ENCODE measurements at places on chromosomes 16 and 17.

DNA sequence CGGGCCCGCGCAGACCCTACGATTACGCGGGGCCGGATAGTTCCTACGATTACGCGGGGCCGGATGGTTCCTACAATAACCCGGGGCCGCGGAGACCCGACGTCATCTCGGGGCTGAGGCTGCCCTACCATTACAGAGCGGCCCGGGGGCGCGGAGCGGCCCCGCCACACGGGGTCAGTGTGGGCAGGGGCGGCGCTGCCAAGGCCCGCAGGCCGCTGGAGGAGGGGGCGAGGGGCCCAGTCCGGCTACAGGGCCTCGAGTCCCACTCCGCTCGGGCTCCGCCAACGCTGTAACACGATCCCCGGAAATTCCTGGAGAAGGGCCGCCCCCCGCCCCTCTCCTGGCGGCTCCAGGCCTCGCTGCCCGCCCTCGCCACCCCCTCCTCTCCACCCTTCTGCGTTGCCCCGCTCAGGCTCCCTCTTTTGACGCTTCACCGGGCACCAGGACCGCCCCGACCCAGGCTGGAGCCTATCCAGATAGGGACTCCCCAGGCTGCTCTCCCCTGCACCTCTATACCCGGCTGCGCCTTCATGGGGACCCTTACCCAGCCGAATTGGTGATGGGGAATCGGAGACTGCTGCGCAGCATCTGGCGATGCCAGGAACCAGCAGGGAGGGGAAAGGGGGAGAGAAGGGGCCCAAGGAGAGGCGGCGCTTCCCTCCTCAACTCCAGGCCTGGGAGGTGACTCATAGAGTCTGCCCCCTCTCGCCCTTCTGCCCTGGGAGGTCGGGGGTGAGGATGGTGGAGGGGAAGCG lies at the start of gene RAB34:
Gene RAB34 (minus strand): TSS at position 291 of the 755 bp plus-strand sequence. CDS start 602 bp downstream, outside the sequence.
- DNase-seq, result no peak

- DNase-seq, result no peak
These were observed 4.5 kb downstream of the BCKDK start for GRCh38 chr16:31112711-31113110.

- no peak for DNase-seq
These were observed 106.7 kb downstream of the FOXL1 start for GRCh38 chr16:86685076-86685475.

DNA sequence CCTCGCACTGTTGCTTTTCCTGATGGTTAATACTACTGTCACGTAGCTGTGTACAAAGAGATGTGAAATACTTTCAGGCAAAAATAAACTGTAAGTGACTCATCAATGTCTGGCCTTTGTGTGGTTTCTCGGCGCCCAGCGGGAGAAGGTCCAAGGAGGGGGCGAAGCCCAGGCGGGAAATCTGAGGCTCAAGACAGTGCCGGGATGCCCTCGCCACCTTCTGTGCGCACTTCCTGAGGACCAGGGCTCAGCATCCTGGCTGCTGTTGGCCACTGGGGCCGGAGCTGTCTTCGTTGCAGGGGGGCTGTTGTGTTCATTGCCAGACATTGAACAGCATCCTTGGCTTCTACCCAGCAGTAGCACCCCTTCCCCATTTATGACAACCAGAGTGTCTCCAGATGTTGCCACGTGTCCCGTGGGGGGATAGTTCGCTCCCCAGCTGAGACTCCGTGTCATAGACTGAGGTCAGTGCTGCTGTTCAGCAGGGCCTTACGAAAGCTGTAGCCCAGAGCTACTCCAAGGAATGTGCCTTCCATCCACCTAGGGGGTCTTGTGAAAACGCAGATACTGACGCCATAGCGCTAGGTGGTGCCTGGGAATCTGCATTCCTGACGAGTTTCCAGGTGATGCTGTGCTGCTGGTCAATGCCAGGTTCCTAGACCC lies 67.3 kb upstream of the PLCG2 start:
- no peak for DNase-seq

DNA sequence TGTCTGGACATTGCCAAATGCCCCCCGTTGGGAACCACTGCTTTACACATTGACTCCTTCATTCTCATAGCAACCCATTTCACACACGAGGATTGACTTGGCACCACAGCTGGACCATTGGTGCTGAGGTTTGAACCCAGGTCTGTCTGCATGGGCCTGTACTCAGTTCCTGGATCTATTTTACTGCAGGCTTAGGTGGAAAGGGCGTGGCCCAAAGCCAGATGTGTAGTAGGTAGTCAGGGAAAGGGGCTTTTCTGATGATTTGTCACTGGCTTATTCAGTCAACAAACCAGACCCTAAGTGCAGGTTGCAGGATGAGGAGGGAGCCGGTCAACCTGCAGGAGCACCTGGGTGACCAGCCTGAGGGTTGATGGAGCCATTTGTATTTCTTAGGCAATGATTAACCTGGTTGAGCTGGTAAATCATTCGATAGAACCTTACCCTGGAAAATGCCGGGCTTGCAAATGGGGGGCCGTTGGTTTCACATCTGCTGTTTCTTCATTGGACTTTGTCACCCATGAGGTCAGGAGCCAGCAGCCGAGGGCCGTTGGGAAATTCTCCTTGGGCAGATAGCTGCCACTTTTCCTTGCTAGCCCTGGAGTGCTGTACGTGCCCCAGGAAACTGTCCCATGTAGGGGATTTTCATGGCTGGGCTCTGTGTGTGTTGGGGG lies 104.4 kb downstream of the CMIP start:
- DNase-seq, result no peak

DNA sequence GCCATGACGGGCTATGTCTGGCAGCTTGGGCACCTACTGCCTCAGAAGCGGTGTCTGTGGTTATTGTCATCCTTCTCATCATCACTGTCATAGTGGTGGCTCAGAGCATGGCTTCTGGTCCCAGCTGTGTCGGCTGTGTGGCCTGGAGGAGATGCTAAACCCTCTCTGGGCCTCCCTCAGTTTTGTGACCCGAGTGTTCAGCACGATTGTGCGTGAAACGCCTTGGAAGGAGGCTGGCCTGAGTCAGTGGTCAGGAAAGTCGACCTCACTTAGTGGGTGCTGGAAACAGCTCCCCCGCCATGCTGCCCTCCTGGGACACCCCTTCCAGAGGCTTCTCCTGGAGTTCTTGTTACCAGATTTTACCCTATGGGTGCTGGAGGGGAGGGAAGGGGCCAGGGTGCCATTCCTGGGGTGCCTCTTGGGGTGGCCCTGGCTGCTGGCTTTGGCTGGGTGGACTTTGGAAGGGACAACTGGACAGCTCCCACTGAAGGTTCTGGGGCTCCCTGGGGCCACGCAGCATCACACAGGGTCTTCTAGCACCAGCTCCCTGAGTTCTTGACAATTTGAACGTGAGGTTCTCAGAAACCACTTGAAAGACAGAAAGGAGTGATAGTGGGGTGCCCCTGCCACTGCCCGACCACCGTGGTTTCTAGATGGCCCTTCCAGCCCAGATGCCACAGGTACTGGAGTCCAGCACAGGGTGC lies 226.5 kb upstream of the GSE1 start:
- DNase-seq, result no peak

DNA sequence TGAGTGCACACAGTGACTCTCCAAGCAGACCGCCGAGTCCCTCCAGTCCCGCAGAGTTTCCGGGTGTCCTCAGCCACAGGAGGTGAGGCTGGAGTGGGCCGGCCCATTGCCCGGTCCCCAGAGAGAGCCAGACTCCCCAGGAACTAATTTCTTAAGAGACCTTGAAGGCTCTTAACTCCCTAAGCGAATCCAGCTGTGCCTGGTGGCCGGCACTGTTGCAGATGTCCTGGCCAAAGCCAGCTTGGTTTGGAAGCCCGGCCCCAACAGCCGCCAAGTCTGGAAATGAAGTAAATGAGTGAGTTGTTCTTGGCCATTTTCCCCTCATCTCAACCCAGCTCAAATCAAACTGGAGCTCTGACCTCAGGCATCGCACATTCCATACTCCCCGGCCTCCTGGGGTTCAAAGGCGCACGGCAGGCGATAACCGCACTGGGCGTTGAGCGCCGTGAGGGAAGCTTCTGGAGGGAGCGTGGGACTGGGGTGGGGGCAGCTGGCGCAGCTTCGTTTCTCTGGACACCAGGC lies 42.0 kb downstream of the CMIP start:
- DNase-seq, result no peak

Measured in NCI-H748 treated with DMSO at 0.1 percent for 48 hours (cell line).